NK-92 treated with Interleukin-12 subunit alpha and Interleukin-12 subunit beta, amount 100 ng/mL, for 24 hours (cell line): ENCODE measurements at places on chromosomes 5 and 9.
A peak's percentile ranks its signal among the peaks of the same experiment; 100 is the strongest.

GRCh38 chr5:146662229-146662628 is 146.2 kb upstream of the GPR151 start:
- DNase-seq, result no peak

GRCh38 chr5:149048811-149049210 is 14.1 kb downstream of the SH3TC2 start:
- DNase-seq, result no peak

- DNase-seq, result no peak
Measured at GRCh38 chr9:128895556-128895955, 13.6 kb downstream of the LRRC8A start.

DNA sequence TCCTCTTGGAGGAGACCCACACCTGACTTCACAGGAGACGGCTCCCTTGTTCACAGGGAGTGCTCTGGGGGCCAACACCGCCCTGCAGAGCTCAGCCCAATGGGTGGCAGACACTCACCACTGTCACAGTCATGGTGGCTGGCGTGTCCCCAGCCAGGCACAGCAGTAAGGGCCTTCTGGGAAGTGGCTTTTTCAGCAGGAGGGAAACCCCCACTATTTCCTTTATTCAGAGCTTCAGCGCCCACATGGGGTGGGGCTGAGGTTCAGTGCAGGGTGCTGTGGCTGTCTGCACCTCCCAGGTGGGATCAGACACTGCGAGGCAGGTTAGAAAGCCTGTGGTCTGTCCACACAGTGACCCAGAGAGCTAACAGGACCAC is 3.6 kb upstream of the SNAPC4 start:
- DNase-seq, result peak; percentile 42

GRCh38 chr5:80960531-80961375 is 590 bp downstream of the RASGRF2 start:
- no peak for DNase-seq

DNA sequence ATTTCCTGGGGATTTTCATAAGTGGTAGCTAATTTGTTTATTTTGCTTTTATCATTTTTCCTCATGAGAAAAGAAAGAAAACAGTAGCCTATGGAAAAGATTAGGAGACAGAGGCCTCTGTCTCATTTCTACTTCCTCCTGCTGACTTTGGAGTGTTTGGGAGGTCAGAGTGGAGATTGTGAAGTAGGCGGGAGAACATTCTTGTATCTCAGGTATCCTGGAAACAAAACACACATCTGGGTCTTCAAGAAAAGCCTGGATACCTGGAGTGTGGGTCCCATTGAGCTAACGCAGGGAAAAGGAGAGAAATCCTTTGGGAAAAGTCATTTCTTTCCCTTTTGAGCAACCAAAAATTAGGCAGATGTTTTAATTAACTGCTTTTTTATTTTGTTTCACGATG is 161.5 kb upstream of the DMAC1 start:
- DNase-seq, result no peak

GRCh38 chr5:44885903-44886302 is 77.2 kb downstream of the MRPS30 start:
- DNase-seq, result no peak

- no peak for DNase-seq
Measured at GRCh38 chr5:132662925-132663770, 5.2 kb downstream of the IL13 start.

DNA sequence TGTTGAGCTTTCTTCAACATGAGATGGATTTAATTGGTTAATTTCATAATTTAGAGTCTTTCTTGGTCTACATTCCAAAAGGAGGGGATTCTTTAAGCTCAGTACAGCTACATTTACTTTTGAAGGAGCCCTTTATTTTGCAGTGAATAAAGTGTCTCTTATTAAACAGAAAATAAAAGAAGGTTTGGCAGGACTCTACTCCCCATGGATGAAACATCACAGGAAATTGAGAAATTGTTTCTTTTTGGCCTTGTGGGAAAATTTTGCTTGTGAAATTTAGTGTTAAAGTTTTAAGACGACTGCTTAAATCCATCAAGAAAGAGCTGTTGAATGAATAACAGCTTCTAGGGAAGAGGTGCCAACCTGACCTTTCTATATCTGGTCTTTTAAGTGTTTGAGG is 187.7 kb downstream of the NTRK2 start:
- DNase-seq, result no peak

DNA sequence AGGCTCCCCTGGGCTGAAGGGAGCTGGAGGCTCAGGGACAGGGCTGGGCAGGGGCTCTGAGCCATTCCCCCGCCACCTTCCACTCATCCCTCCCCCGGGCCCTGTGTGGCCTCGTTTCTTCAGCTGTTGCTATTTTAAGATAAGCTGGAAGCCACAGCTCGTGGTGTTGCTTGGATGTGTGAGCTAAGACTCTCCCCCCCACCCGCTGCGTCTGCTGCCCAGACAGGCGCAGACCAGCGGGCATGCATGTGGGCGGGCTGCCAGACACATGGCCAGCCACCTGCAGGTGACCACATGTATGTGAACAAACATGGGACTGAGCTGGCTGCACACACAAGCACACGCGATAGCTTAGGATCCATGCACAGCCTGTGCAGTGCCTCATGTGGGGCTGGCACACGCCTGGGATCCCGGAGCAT is 8.7 kb downstream of the SNCB start:
- no peak for DNase-seq

DNA sequence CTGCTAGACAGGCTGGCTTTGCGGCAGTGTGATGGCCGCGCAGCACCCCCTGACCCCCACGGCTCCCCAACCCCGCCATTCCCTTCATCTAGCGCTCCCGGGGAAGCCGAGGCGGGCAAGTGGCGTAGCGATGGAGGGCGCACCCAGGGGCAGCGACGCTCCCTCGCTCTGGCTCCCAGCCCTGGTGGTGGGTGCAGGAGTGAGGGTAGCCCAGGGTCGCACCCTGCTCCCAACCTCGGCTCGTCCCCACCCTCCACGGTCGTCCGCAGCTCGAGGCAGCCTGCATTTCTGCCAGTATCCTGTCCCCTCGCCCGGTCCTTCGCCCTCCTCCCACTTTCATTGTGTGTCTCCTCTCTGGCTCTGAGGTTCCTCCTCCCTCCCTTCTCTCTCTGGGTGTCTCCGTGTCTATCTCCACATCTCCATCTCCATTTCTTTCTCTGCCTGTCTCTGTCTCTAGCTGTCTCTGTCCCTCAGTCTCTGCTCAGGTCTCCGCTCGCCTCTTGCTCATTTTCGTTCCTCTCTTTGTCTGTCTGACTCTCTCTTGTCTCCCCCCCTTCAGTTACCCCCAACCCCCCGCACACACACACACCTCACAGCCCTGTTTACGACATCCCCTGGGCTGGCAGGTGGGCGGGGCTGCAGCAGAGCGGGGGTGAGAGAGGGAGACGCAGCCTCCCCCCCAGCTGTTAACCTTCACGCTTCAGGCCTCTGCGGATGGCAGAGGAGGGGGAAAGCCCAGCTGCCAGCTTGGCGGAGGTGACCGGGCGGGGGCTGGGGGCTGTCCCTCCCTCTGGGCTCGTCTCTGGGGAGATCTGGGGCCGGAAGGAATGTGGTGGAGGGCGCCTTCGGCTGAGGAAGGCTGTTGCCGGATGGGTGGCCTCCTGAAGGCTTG is 48.7 kb upstream of the PSD2 start:
- peak; percentile 88 for DNase-seq

DNA sequence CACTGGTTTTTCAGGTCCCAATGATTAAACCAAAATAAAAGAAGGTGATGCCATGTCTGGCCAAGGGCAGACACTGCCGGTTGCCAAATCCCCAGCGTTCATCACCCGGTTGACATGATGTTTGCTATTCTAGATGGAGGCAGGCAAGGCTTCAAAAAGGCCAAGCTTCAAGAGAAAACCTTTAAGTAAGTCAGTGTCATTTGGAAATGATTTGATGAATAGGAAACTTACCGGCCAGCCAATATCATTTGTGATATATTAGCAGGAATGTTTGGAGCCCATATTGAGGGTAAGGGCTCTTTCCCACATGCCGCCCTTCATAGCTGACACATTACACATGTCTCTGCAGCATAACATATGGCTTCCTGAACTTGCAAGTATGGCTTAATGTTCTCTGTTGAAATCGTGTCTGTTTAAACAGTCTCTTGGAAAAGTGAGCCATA is 89.5 kb upstream of the TTC23L start:
- no peak for DNase-seq

DNA sequence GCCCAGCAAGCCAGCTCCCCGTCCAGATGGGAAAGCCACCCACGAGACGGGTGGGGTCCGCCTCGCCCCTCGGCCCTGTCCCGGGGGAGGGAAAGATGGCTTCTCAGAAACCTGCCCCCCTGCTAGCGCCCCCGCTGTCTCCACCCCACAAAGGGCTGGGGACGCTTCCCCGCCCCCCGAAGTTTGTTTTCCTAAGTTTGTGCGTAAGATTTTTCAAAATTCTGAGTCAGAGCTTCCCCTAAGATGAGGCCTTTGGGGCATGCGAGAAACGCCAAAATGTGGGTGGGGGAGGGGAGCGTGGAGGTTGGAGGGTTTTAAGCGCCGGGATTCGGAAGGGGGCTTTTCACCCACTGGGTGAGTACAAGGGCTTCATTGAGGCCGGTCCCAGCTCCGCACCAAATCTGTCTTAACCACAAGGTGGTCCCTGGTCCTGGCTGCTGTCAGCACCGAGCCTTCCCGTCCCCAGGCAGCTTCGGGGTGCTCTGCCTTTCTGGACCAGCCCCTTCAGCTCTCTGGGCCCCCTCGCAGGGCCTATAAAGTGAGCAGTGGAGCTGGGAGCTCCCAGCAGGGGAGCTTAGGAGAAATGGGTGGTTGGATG is 32.3 kb downstream of the PRRX2 start:
- no peak for DNase-seq

DNA sequence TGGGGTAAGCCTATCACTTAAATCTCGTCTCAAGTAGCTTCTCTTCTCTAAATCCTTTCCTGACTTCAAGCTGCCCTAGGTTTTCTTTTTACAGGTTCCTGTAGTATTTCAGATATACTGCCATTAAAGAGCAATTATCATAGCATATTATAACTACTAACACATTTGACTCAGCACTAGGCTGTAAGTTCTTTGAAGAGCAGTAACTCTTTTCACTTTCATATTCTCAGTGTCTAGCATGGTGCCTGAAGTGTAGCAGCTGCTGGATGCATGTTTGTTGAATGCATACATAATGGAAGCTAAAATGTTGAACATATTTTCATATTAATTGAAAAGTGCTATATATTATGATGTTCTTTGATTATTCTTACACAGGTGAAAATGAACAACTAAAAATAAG is 22.5 kb downstream of the CCDC152 start:
- no peak for DNase-seq
